Activated CD4-positive, alpha-beta T cell treated with anti-CD3 and anti-CD28 coated beads, Interleukin-2, Interleukin-6, amounts not matched to agents 100 ng/mL and 50 ng/mL, durations not matched to agents 16 hours and 8 hours (primary cell): ENCODE measurements at places on chromosomes 6 and 20.
A peak's percentile ranks its signal among the peaks of the same experiment; 100 is the strongest.

- DNase-seq = no peak
These were observed 14.1 kb downstream of the MYBL2 start for GRCh38 chr20:43680981-43681380.

GRCh38 chr20:50895111-50895830, 36.0 kb downstream of the ADNP start:
- DNase-seq = peak; percentile 27

DNA sequence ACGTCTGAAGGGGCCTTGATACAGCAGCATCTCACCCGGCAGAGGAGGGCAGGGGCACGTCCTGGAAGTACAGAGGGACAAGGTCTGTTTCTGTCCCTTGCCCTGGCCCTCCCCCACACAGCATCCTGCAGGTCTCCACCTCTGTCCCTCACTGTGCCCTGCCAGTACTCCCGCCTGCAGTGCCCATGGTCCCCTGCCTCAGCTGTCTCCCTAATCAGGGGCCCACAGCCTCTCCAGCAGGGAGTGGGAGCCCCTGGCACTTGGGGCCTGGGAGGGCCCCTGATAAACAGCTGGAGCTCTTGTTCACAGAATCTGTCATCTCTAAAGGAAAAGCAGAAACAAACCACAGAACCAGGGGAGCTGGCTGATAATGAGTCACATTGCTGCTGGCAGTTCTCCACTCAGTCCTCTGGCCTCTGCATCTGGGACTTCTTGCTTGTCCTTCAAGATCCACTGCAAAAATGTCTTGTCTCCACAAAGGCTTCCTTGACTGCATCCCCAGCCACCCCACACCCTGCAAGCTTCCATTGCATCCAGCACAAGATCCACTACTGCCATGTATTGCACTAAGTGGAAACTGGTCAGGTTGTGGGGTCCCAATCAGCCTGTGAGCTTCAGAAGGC, 33.2 kb upstream of the TAF8 start:
- peak; percentile 81 for DNase-seq

DNA sequence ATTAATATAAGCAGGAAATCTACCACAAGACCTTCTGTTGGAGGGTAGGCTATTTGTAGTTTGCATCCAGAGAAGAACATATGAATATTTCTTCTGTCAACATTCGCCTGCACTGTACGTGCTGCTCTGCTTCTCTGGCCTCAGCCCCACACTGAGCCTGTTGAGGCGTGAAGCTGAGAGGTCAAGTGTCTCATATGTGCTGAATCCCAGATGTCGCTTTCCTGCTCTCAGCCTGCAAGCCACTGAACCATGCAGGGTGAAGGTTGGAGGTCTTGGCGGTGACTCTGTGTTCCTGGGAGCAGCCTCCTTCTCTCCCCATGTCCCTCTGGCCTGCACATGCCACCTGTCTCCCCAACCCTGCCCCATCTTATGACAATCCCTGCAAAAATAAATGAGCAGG, 83.6 kb downstream of the TMEM170B start:
- no peak for DNase-seq

- DNase-seq = no peak
These were observed 332.1 kb downstream of the UTRN start for GRCh38 chr6:144617191-144617590.

GRCh38 chr6:43791745-43792422, 21.9 kb downstream of the VEGFA start:
- DNase-seq = no peak

GRCh38 chr6:134878136-134878535, 71.8 kb downstream of the ALDH8A1 start:
- DNase-seq = no peak

- no peak for DNase-seq
These were observed 159.7 kb downstream of the GMDS start for GRCh38 chr6:2085657-2086056.

DNA sequence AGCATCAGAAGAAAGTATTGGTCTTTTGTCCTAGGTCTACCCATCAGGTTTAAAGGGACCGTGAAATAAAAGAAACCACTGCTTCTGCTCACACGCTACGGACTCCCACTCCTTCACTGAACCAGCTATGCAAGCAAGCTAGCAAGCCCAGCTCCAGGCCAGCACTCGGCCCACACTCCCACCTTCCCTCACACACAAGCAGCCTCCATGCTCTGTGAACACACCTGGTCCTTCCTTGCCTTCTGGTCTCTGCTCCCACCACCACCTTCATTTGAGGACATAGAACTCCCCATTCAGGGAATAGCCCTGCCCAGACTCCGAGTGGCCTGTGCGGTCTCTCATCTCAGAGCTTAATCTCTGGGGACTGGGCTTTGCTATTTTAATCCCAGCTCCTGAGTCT, 436.4 kb upstream of the CDH4 start:
- no peak for DNase-seq

DNA sequence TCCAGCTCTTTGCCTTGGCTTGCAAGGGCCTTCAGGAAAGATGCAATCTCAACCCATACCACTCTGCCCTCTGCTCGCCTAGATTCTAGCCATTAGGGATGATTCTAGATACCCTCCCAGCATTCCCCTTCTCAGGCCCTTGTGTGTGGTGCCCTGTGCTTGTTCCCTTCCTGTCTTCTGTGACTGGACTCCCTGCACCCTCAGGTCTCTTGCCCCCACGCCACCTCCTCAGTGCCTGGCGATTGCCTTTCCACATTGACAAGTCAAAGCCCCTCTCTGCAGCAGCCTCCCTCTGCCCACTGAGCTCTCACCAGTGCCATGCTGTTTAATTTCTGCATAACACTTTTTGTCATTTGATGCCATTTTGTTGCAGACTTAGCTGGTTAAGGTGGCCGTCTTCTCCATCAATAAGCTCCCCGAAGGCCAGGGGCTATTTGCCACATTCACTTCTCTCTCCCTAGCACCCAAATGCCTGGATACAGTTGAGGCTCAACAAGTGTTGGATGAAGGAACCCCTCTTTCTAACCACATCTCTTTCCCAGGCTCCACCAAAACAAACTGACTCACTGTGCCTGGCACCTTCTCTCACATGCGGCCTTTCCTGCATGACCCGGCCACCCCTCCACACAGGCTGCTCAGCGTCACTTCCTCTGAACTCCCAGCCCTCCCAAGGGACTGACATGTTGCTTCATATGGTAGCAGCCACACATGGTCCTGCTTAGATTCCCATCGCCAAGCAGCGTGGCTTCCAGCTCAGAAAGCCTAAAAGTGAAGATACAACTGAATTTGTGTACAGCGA, 4.6 kb upstream of the TXNDC5 start:
- no peak for DNase-seq

- DNase-seq = no peak
These were observed 464.3 kb upstream of the FLRT3 start for GRCh38 chr20:14801591-14802325.

DNA sequence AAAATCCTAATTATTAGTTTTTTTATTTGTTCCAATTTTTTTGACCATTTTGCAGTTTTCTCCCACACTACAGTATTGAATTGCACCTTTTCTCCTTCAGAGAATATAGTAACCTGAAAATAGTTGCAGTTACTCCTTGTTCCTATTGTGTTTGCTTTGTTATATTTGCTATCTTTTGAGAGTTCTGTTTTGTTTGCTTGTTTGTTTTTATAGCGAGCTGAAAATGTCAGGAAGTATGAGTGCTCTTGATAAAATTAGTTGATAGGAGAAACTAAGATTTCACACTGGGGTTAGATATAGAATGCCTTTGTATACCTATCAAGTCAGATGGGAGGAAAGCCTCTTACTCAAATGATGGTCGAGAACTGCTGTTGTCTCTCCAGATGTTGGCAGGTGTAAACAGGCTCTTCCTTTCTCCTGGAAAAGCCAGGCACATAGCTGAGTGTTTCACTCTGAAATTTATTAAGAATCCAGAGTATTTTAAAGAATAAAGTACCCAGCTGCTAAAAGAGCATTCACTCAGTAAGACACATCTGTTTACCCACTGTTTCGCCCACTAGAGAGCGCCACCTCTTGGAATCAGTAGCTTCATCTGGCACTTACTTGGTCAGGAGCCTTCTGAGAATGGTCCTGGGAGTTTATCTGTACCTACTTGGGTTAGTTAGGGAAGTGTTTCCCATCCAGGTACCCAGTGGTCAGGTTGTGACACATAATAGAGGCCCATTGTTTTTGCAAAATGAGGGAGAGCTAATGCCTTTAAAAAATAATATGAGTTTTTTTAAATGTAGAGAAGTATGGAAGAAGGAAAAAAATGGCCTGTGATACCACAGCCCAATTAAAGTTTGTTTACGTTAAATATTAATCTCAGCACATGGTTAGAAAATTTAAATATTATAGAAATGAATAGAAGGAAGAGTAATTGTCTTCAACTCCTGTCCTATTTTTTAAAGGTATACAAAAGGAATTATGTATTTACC, 11.2 kb downstream of the NT5DC1 start:
- peak; percentile 56 for DNase-seq

- DNase-seq = peak; percentile 82
These were observed 21.4 kb upstream of the AKIRIN2 start for GRCh38 chr6:87723170-87724078.

GRCh38 chr6:168305096-168305749, 14.4 kb downstream of the DACT2 start:
- DNase-seq = no peak

DNA sequence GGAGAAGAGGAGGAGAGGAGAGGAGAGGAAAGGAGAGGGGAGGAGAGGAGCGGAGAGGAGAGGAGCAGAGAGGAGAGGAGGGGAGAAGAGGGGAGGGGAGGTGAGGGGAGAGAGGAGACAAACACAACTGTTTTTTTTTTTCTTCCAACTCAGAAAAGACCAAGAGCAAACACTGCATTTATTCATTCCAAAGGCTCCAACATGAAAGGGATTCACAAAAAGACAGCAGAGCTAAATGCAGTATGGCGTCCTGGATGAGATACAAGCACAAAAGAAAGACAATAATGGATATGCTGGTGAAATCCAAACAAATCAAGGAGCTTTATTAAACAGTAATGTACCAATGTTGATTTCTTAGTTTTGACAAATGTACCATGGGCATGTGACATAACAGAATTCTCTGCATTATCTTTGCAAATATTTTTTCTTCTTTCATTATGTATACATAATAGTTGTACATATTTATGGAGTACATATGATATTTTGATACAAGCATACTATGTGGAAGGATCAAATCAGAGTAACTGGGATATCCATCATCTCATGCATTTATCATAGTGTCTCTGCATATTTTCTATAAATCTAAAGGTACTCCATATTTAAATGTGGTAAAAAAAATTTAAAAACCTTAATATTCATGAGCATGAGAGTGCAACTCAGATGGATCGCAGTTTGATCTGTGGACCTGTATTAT, 204.6 kb downstream of the CBLN4 start:
- no peak for DNase-seq

DNA sequence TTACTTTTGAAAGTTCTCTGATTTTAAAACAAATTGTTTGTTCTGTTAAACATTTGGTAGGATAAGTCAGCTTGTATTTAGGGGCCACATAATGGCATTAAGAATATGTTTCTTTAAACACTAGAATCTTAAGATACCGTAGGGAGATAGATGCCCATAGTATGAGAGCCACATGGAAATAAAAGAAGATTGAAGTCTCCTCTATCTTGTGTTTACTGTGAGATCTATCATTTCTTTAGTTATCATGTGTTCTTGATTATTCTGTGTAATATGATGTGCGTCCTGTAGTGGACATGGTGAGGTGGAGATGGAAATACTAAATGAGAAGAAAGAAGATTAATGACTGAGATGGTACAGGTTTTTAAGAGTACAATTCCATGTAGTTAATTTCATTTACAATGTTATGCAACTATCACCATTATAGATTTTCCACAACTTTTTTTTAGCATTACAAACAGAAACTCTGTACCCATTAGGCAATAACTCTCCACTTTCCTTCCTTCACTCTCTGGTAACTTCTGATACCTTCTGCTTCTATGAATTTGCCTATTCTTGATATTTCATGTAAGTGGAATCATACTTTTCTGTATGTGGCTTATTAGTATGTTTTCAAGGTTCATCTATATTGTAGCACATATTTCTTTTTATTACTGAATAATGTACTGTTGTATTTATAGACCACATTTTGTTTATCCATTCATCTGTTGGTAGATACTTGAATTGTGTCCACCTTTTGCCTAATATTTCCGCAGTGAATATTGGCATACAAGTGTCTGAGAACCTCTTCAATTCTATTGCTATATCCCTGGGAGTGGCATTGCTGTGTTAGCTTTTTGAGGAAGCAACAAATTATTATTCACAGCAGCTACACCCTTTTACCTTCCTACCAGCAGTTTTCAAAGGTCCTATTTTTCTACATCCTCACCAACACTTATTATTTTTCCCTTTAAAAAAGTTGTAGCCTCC, 11.5 kb downstream of the RNF146 start:
- no peak for DNase-seq

DNA sequence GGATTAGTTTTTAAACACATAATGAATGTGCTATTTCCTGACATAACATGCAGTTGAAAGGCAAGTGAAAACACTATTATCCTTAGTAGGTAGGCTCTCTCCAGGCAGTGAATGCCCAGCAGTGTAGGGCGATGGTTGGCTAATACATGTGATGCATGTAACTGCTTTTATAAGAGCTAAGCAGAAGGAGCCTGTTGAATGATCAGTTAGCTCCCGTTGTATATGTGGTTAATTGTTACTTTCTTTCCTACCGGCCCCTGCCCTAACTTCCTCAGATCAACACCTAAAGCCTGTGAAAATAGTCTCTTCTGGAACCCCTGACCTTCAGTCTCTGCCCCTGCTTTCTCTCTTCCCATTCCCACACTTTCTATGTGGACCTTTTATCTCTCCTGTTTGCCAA, 10.5 kb downstream of the SOX4 start:
- DNase-seq = no peak

DNA sequence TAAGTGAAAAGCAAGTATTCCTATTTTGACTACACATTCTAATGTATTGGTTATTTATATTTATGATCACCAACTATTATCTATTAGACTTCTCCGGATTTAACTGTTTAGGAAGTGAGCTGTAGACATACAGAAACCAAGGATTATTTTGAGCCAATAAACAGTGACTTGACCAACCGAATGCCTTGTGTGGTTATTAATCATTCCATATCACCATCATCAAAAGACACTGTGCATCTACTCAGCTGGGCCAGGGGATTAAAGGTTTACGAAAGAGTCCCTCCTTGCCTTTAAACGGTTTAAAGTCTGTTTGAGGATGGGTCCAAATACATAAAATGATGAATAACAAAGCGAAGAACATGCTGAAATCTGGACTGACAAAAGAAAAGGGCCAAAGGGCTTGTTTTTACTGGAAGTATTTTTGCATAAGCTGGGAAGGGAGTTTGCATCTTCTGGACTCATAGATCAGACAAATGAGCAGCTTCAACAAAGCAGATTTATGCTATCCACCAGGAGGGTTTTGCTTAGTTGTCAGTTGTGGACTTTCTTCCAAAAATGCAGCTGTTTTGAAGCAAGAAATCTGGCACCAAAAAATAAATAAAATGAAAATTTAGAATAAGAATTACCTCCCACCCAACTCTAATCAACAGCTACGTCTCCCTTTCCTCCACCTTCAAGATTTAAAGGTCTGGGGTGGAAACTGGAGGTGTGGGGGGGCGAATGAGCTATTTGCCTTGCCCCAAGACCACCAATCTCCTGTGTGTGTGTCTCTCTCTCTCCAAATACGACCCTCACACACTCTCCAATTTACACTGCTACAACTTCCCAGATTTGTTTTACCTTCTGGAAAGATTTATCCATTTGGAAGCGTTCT, 33.6 kb upstream of the ID4 start:
- DNase-seq = no peak

GRCh38 chr6:45433533-45434380, 56.0 kb upstream of the SUPT3H start:
- no peak for DNase-seq
